ENCODE measurements at places on chromosomes 11 and 22.
A peak's percentile ranks its signal among the peaks of the same experiment; 100 is the strongest.

GRCh38 chr11:111351374-111352055, 27.6 kb downstream of the POU2AF1 start:
- DNase-seq: no peak

GRCh38 chr22:30837531-30837930, 131.0 kb downstream of the MORC2 start:
- no peak for DNase-seq

DNA sequence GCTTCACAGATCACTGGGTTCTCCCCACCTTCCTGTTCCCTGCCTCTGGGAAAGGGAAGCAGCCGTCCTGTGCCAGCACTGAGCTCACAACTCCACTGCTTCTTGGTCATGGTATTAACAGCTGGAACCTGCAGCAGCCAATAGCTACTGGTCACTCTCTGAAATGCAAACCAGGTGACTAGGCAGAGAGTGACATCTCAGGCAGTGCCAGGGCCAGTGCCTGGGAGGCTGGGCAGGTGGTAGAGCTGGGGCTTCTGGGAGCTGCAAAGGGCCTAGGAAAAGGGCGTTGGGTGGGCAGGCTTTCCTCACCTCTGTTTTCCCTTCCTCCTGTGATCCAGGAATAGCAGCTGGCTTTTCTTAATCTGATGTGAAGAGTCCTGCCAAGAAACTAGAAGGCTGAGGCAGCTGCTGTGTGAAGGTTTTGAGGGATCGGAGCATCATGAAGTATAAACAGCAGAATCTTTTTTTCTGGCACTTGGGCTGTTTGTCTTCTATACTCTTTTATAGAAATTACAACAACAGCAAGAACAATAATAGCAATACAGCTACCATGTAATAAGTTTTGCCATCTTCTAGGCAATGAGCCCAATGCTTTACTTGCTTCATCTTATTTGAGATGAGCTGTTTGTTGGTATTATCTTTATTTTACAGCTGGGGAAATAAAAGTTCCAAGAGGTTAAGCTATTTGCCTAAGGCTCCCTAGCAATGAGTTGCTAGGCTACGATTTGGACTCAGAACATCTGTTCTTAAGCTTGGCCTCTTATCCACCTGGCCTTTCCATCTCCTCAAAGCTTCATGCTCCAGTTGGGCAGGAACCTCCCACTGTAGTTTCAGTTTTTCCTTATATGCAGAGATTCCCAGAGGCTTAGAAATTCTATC, 22.0 kb upstream of the CD44 start:
- DNase-seq: peak; percentile 79

DNA sequence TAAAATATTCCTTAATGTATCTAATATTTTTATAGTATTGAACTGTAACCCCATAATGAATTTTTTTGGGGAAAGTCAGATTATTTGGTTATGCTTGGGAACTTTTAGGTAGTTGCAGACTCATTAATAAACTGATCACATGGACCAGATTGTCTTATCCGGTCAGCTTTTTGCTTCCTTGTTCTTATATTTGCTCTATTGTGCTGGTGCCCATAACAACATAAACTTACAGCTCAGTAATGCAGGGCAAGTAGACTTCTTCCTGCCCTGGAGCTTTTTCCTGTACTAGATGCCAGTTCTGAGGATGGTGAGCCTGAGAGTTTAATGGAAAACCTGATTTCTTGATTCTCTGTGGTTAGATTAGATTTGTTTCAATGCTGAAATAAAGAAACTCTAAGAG, 53.2 kb downstream of the MTMR3 start:
- no peak for DNase-seq

DNA sequence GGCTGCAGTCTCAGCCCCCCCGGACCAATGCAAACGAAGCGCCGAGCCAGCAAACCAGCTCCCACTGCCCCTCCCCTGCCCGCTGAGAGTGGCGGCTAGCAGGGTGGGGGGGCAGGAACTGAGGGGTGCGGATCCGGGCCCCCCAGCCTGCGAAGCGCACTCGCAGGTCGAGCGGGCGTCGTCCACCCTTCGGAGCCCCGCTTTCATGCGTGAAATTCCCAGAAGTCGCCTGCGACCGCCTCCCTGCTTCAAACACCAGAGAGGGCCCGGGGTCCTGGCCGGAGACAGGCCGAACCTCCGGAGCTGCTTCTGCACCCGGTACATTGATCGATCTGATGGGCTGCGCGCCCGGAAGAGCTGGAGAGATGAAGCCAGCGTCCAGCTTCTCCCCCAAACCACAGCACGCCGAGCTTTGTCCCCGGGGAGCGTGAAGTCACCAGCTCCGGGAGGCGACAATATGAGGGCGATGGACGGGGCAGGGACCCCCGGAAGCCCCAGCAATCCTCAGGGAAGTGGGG, 646 bp upstream of the PATZ1 start:
- peak; percentile 76 for DNase-seq

- no peak for DNase-seq
Measured at GRCh38 chr22:20752873-20753272, 21.0 kb upstream of the SERPIND1 start.

DNA sequence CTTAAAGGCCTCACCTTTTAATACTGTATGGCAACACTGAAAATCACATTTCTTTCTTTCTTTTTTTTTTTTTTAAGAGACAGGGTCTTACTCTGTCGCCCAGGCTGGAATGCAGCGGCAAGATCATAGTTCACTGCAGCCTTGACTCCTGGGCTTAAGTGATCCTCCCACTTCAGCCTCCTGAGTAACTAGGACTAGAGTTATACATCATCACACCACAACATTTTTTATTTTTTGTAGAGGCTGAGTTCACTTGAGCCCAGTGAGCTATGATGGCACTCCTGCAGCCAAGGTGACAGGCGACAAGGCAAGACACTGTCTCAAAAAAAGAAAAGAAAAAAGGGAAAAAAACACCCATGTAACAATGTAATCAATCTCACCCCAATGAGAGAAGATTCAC, 10.0 kb downstream of the ARFGAP3 start:
- no peak for DNase-seq

DNA sequence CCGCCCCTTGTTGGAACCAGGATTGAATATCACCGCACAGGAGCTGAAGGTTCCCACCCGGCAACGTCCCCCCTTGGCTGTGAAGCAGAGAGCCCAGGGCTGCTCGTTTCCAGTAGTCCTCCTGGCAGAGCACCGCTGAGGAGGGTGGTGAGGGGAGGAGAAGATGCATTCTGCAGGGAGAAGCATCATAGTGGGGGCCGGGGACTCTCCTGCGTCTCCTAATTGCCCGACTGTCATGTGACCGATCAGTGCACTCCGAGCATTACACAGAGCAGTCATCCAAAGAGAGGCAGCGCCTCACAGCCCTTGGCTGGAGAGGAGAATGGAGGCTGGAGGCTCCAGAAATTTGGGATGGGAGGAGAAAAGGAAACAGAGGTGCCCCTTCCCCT, 85.0 kb upstream of the SEPTIN5 start:
- no peak for DNase-seq

GRCh38 chr11:132125988-132126871, 755.8 kb downstream of the NTM start:
- peak; percentile 29 for DNase-seq

GRCh38 chr11:10320736-10321465, 16.0 kb downstream of the ADM start:
- DNase-seq: no peak

DNA sequence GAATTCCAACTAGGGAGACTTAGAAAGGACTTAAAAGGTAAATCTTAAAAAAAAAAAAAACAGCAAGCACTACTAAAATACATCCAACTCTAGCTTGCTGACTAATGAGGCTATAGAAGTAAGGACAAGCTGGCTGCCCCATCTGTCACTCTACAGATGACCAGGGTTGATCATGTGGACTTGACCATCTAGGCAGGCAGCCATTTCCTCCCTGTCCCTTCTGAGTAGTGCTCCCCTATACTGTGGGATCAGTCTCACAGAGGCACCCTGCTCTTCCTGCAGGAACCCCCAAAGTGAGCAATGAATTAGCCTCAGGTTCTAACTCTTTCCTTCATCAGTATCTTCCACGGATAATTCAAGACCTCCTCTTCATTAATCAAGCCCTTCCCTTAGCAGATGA, 12.3 kb downstream of the SLC1A2 start:
- DNase-seq: no peak

- no peak for DNase-seq
Measured at GRCh38 chr11:2818503-2818902, 67.1 kb downstream of the CDKN1C start.

DNA sequence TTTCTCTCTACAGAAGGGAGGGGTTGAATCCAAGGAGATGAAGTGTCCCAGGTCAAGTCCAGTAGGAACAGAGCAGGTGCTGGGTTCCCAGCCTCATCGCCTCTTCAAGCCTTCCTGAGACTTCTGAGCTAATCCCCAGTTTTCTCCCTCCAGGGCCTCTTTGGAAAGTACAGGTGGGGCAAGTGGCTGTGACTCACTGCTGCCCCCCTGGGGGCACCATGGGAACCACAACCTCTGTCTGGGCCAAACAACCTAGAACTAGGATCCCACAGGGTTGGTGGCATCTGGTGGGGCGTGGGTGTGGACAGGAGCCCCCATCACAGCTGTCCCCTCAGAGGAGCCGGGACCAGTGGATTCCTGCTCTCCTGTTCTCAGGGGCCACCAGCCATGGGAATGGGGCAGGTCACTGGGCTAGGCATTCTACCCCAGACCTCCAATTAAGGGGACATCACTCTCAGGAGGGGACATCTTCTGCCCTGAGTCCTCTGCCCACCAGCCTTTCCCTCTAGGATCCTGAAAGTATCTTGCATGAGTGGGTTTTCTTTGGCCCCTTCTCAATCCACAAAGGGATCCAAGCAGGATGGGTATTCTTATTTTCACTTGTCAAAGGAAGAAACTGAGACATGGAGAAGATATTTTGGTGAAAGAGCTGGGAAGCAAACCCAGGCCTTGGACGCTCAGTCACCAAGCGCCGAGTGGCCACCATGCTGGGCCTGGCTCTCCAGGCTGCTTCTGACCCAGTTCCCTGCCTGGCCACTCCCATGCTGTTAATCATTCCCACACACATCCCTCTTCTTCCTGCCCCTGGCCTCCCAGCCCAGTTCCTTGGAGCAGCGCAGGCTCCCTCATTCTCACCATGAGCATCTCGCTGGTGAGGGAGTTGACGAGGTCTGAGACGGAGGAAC, 23.8 kb downstream of the LRRC10B start:
- no peak for DNase-seq

- DNase-seq: no peak
Measured at GRCh38 chr11:2092464-2092910, 46.7 kb downstream of the IGF2 start.

- DNase-seq: no peak
Measured at GRCh38 chr11:118892514-118892913, 8.8 kb downstream of the CXCR5 start.

- DNase-seq: no peak
Measured at GRCh38 chr11:29913352-29913751, 103.5 kb downstream of the KCNA4 start.

- no peak for DNase-seq
Measured at GRCh38 chr11:60338053-60338452, 11.0 kb downstream of the MS4A6E start.

GRCh38 chr11:119937412-119937811, 200.5 kb downstream of the TRIM29 start:
- no peak for DNase-seq

GRCh38 chr11:74288161-74288560, 23.3 kb downstream of the P4HA3 start:
- DNase-seq: no peak

DNA sequence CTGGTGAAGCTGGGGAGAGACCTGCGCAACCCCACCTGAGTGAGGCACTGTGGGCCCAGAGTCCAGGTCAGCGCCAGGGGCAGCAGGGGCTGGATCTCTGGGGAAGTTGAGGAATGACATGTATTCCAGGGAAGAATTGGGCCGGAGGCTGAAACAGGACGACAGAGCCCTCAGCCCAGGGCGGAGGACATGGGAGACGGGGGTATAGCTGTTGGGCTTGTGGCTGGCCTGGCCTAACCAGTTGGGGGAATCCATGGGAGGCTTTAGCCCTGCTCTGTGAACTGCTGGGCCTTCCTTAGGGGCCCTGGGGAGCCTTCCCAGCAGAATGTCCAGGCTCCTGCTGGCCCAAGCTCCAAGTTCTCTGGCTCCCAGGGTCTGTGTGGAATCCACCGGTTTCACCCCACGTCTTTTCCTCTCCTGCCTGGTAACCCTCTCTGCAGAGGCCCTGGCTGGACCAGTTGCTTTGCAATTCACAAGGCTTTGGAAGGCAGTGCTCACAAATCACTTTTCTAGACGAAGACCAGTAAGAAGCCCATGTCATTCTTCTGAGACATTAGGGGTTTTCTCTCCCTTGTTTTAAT, 50.4 kb upstream of the KCNQ1OT1 start:
- DNase-seq: no peak

GRCh38 chr11:57764566-57764965, 3.0 kb downstream of the CTNND1 start:
- no peak for DNase-seq

- no peak for DNase-seq
Measured at GRCh38 chr22:48145738-48146137, 1383.3 kb downstream of the TBC1D22A start.

- DNase-seq: no peak
Measured at GRCh38 chr22:17112491-17113042, 8.6 kb downstream of the TMEM121B start.

DNA sequence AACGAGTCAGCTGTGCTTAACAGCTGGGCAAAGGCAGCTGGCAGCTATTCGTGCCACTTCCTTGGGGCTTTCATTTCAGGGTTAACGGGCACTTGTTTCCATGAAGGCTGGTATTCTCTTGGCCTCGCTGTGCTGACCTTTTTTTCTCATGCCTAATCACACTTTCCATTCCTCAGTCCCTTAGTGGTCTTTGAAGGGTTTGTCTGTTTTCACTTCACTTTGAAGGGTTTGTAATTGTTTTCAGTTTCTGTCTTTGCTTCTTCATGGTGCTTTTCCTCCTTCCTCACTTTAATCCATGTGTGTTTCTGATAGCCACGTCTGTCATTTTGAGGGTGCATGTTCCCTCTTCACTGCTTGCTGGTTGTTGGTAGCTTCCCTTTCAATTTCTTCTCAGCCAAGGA, 24.6 kb downstream of the PPIL2 start:
- DNase-seq: no peak

GRCh38 chr11:86374586-86374985, at the start of gene CCDC81:
Gene CCDC81 (plus strand): TSS chr11:86374887. CDS start chr11:86375164, 277 bp downstream.
- no peak for DNase-seq

DNA sequence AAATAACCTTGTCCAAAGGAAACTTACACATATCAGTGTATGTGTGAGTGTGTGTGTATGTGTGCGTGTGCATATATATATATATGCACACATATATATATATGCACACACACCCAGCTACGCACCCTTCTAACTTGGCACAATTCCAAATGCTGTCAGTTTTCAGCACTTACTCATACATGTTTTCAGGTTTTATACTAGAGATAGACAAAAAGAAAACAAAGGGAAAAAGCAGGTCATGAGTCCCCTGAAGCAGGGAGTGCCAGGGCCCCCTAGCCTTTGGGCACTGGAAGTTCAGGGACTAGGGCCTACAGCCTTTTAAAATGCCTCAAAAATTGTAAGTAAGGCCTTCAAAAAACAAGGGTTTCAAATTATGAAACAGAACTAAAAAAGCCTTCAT, 265.4 kb downstream of the CADM1 start:
- no peak for DNase-seq

DNA sequence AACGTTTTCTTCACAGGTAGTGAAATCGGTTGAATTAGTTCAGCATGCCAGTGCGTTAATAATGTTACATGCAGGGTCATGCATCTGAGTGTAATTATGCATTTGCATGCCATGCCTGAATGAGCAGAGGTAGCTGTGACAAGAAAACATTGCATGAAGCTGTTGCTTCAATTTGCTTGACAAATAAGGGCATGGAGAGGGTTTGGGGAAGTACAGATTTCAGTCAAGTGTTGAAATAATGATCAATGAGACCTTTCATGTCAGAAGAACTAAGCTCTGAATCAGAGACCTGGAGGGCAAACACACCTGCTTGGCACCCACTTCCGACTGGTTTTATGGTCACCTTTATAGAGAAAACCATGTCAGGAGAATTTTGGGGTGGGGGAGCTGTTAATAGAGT, 221.4 kb downstream of the DBX1 start:
- no peak for DNase-seq
